ENCODE measurements at places on chromosomes 6 and 20. TPM values are rescaled to one million over a fixed set of nuclear protein-coding genes. Genes with fewer than 3 reads are reported as not detected.

DNA sequence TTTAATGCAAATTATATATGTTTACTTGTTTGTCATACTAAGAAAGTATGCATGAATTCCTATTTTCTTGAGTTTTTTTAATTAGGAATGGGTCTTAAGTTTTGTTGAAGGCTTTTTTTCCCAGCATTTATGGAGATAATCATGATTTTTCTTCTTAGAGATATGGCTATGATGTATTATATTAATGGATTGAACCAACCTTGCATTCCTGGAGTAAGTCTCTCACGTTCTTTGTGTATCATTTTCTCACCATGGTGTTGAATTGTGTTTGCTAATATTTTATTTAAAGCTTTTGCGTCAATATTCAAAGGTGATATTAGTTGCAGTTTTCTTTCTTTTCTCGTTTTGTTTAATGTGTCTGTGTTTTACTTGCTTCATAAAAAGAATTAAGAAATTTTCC, 48.4 kb upstream of the SLC35D3 start:
- no peak for DNase-seq

PNPLA1 gene
- 0.21 TPM for total RNA-seq

MICB gene
- 2.9 TPM for total RNA-seq

DNA sequence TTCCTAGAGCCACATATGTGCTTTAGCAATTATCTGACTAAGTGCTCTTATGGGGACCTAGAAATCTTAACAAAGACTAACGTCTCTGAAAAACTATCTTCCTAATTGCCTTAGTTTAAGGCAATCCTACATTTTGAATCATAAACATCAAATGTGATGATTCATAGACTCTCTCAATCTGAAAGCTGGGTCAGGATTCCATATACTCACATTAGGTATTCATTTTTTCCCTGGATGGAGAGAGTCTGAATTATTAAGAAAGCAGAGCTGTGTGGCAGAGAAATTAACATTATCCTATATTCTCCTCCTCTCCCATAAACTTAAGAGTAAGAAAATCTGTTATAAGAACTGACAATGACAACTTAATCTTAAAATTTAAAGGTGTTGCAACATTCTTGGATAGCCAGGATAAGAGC, 1.6 kb upstream of the PRL start:
- DNase-seq, result no peak

ZSCAN23 gene
- 11.2 TPM for total RNA-seq

DNA sequence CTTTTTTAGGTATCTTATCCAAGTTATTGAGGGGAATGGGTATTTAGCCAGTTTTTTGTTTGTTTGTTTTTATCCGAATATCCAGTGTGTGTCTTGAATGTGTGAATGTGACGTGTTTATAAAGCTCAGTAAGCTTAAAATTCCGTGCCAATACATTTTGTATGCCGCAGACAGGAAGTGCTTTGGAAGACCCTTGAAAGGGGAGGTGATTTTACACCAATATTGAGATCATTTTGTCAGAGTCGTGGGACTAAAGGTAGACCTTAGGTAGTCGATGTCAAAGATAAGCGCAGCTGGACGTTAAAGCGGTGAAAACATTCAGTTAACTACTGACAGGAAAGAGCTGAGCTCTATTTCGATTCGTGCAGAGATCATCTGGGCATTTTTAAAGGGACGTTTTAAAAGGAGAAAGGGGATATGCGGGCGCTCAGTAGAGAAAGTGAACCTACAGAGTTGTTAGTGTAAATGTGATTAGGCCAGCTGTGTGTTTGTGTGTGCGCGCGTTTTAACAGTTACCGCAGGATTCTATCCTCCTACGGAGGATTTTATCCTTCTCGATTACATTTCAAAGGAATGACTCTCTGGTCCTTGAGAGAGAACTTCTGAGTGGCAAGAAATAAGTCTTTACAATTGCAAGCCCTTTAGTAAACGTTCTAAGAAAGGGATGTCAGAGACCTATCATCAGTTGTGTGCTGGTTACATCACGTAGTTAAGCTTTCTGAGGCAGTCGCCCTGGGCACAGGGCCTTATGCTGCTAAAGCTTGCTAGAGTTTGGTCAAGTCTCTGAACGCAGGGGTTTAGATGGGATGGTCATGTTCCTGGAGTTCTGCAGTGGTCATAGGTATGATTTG, 625 bp upstream of the ECHDC1 start:
- no peak for DNase-seq

- no peak for DNase-seq
These were observed 60.1 kb downstream of the SEL1L2 start for GRCh38 chr20:13930281-13930680.

DNA sequence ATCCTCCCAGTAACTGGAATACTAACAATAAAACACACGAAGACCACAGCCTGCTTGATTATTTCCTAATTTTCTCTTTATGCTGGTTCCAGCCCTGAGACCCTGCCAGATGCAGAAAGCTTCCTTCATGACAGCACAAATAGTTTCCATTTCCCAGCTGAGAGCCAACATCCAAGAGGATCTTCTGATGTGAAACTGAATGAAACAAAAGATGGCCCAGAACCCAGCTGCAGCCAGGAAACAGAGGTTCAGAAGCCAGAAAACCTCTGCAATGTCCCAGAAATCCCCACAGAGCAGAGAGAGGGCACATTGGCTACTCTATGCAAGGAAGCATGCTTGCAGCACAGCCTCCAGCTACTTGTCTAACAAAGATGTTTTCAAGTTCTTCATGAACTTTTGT, 61.8 kb upstream of the PLEKHG1 start:
- DNase-seq, result peak; percentile 47

SUMO4 gene
- total RNA-seq, result 5.0 TPM

TDRD6 gene
- 0.73 TPM for total RNA-seq

DNA sequence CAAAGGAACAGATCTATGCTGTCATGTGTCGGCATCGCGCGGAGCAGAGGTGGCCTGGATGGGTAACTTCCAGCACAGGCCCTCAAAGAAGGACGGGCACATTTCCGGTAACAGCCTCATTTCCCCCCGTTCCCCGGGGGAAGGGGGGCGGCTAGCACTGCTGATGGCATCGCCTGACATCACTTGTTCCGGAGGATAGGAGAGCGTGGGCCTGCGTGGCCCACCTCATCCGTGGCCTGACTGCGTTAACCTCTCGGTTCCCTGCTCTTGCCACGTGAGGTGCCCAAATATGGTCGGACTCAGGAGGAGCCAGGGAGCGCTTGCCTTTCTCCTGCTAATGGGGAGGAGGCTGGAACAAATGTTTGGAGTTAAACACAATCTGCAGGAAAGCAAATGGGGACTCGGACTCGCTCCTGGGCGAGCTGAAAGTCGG, at the start of gene AKAP12:
Gene AKAP12 (plus strand): TSS at position 365 of the 433 bp plus-strand sequence. CDS start 596 bp downstream, outside the sequence.
- peak; percentile 65 for DNase-seq

- DNase-seq, result peak; percentile 97
These were observed at the start of gene ACAT2 for GRCh38 chr6:159761873-159762680. TSS of gene ACAT2 (plus strand) at chr6:159762045. CDS start at chr6:159762088, 43 bp downstream.

- DNase-seq, result no peak
These were observed 99.4 kb upstream of the ADTRP start for GRCh38 chr6:11878029-11878428.

C20orf144 gene
- not detected for total RNA-seq

GRCh38 chr6:41066867-41067304, 5.3 kb downstream of the OARD1 start:
- peak; percentile 73 for DNase-seq

DNA sequence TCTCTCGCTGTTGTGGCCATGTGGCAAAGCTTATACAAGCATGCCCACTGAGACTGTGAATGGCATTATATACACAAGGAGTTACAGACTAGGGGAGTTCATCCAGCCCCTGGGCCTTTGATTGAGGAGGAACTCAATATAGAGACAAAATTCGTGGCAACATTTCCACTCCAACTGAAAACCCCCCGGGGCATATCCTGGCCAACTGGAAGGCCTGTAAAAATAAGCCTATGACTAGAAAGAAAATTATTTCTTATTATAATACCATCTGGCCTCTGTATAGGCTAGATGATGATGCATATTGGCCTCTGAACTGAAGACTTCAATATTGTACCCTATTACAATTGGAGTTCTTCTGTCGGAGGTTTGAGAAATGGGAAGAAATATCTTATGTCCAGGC, 175.5 kb upstream of the GJE1 start:
- no peak for DNase-seq

DNA sequence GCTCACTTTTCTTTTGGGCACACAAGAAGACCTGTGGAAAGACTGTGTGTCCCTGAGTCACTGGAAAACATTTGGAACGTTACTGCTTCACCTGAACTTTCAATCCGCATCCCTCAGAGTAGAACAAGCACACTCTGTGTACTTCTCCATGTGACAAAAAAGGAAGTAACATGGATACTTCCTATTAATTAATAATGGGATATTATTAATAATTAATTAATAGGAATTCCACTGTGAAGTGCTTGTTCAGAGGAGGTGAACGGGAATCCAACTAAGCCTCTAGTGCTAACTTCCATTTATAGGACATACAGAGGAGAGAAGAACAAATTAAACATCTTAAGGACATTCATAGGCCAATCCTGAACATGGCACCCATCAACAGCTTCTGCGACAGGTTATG, 407.8 kb downstream of the SYNE1 start:
- DNase-seq, result no peak

DNA sequence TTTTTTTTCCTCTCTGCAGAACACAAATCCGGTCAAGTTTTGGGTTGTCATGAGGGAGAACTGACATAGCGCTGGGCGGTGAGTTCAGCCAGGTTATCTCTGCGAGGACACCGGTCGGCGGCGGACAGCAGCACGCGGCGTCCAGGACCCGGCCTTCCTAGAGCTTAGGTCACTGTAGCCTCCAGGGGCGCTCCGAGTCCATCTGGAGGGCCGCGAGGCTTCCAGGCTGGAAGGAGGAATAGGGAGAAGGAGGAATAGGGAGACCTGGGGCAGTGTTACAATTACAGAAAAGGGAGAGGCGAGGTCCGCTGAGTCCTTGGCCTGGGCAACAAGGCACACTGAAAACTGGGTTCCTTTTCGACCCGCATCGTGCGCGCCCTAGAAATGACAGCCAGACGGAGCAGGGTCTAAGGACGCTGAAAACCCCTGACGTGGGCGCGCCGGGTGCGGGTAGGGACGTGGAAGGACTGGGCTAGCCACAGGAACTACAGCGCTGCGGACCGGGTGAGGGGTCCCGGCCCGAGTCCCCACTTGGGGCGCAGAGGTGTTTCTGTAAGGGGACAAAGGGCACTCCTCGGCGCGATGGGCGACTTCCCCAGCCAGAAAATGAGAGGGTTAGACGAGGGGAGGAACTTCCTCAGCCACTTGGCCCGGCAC, 536 bp upstream of the FNDC1 start:
- peak; percentile 48 for DNase-seq

DNA sequence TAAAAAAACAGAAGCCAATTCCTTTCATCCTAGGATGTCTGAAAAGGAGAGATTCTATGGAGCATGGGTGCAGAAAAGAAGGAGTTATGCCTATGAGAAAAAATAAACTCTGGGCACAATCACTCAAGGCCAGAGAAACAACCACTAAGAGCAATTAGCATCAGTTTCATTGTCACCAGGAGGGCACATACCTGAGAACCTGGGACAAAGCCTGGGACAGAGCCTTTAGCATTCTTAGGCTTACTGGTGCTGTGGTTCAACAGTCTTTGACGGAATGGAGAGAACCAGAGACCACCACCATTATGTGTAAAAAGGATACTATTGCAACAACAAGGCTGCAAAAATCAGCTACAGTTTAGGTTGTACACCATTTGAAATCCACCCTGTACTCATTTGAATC, 29.4 kb upstream of the BCKDHB start:
- DNase-seq, result no peak

DNA sequence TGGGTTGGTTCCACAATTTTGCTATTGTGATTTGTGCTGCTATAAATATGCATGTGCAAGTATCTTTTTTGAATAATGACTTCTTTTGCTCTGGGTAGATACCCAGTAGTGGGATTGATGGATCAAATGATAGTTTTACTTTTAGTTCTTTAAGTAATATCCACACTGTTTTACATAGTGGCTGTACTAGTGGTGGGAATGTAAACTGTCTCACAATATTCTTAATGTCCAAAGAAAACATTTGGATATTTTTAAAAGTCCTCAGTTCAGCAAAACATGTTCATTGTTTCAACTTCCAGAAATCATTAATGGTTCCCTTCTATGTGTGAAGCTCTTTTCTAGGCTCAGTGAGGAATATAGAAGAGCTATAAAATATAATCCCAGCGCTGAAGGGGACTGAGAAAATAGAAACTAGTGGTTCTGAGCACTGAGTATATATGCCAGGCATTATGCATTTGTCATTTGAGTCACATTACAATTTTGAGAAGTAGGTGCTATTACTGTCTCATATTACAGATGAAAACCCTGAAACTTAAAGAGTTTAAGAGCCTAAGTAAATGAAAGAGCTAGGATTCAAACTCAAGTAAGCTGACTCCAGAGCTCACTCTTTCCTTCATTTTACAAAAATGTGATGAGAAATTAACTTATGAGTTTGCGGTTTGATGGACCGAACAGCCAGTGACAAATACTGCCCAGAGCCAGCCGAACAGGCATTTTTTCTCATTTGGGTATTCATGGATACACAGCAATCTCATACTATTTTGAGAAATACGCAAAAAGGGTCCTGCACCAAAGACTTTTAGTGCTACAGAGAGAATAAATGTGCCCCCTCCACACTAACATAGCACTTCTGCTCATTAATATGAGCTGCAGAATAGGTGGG, 250.1 kb downstream of the TBX18 start:
- no peak for DNase-seq

SNPH gene
- 6.0 TPM for total RNA-seq

ATF6B gene
- 121 TPM for total RNA-seq

DNA sequence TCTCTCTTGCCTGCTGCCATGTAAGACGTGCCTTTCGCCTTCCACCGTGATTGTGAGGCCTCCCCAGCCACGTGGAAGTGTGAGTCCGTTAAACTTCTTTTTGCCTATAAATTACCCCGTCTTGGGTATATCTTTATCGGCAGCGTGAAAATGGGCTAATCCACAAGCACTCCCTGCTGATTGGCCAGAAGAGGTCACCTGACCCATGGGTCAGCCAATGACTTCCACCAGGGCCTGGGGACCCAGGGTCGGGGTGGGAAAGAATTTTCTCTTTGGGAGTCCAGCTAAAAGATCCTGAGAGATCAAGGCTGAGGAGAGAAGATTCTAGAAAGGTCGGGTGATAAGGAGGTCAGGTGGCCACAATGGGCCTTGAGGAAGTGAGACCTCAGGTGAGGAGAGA, 17.1 kb downstream of the ZBP1 start:
- DNase-seq, result no peak

- DNase-seq, result no peak
These were observed 75.2 kb downstream of the WDR27 start for GRCh38 chr6:169626649-169627048.

GRCh38 chr20:41228858-41229257, 88.7 kb downstream of the ZHX3 start:
- DNase-seq, result no peak

GRCh38 chr6:29685718-29686326, 4.9 kb upstream of the ZFP57 start:
- DNase-seq, result no peak

PRIM2 gene
- total RNA-seq, result 17.4 TPM

DNA sequence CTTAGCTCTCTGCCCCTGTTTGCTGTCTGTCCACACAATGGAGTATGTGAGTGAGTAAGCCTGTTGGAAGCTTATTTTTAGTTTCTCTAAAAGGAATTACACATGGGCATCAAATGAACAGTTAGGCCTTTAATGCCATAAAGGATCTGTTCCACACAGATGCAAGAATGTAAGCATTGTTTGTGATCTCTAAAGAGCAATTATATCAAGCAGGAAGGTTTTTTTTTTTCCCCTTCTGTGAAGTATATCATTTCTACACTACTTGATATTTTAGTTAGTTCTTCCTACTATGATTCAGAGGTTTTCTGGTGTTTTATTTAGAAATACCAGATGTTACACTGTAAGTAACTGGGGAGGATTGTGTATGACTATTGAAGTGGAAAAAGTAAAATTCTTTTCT, 627.5 kb downstream of the COL12A1 start:
- no peak for DNase-seq

ELMO2 gene
- total RNA-seq, result 60.4 TPM
